ENCODE measurements at places on chromosomes 13 and 19. TPM values are rescaled to one million over a fixed set of nuclear protein-coding genes. Genes with fewer than 3 reads are reported as not detected.

DNA sequence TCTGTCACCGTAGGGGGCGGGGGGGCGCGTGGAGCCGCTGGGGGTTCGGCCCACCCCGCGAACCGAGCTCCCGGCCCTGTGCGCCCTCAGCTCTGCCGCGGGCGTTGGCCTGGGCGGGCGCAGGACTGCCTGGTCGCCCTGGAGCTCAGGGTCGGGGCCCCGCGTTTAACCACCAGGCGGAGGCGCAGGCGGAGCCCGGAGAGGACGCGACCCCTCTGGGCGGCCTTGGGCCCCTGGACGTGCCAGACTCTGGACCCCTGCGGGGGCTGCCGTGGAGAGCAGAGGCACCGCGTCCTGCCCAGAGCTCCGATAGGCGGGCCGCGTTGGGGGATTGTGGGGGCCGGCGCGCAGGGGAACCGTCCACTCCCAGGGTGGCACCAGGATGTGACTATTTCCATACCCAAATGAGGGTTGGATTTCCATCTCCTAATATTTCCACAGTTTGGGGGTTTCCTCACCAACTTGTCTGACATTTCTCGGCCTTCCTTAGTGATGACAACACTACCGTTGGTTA, 13.0 kb upstream of the USP29 start:
- H3K4me1 ChIP-seq: no peaks in the 10 kb centered on the region
- no peak overlapping the region for H3K27ac ChIP-seq
- no peak for DNase-seq
- H3K27me3 ChIP-seq: peaks cover 23% of the 10 kb centered on the region

- no peak overlapping the region for H3K27ac ChIP-seq
- no peak for DNase-seq
- H3K27me3 ChIP-seq: no peaks in the 10 kb centered on the region
- H3K4me1 ChIP-seq: no peaks in the 10 kb centered on the region
Measured at GRCh38 chr13:25905611-25906010, 146.2 kb downstream of the SHISA2 start.

DNA sequence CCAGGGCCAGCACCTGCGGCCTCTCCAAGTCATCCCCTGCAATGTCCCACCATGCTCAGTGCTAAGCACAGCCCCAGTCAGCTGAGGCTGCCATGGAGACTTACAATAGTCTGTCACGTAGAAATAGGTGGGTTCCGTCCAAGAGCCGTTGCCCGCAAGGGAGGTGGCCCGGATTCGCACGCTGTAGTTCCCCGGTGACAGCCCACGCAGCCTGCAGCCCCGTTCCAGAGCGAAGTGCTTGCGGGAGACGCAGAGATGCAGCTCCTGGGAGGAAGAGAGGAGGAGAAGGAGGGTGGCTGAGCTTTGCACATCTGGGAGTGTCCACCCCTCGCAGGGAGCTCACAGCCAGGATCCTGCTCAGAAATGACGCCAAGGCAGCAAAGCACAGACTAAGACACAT, 62.6 kb downstream of the ZNF557 start:
- H3K27me3 ChIP-seq: no peaks in the 10 kb centered on the region
- H3K4me1 ChIP-seq: no peaks in the 10 kb centered on the region
- DNase-seq: no peak
- no peak overlapping the region for H3K4me3 ChIP-seq
- H3K27ac ChIP-seq: no peak overlapping the region

DNA sequence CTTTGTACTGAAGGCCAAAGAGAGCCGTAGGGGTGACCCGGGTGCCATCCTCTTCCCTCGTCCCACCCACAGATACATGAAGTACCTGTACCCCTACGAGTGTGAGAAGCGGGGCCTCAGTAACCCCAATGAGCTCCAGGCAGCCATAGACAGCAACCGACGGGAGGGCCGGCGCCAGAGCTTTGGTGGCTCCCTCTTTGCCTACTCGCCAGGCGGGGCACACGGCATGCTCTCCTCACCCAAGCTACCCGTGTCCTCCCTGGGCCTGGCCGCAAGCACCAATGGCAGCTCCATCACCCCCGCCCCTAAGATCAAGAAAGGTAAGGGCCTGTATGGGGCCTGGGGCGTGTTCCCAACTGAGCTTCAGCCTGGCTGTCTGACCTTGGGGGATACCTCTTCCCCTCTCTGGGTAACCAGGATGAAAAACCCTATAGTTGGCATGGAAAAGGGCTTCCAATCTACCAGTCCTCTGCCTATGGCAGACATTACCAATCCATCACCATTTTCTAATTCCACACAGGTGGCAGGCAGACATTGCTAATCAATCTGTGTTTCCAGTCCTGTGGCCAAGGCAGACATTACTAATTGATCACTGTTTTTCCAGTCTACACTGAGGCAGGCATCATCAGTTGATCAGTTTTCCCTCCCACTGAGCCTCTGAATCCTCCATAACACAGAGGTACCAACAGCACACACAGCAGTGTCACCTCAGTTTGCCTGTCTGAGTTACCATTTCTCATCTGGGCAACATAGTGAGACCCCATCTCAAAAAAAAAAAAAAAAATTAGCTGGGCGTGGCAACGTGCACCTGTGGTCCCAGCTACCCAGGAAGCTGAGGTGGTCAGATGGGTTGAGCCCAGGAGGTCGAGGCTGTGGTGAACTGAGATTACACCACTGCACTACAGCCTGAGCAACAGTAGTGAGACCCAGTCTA, 19.1 kb upstream of the WDR18 start:
- no peaks in the 10 kb centered on the region for H3K4me1 ChIP-seq
- no peaks in the 10 kb centered on the region for H3K27me3 ChIP-seq
- no peak for DNase-seq
- H3K36me3 ChIP-seq: no peaks in the 10 kb centered on the region
- H3K4me3 ChIP-seq: no peak overlapping the region

SRRM5 gene
- 0.32 TPM for total RNA-seq

Measured in breast epithelium (tissue), 4 donors.